AG04450 (cell line): ENCODE measurements at places on chromosomes 11 and 22. TPM values are rescaled to one million over a fixed set of nuclear protein-coding genes. Genes with fewer than 3 reads are reported as not detected.

GRCh38 chr11:66956689-66957290 is 1.4 kb downstream of the PC start:
- DNase-seq: no peak

GRCh38 chr11:9177438-9178091 is 86.2 kb upstream of the SCUBE2 start:
- no peak for DNase-seq

DNA sequence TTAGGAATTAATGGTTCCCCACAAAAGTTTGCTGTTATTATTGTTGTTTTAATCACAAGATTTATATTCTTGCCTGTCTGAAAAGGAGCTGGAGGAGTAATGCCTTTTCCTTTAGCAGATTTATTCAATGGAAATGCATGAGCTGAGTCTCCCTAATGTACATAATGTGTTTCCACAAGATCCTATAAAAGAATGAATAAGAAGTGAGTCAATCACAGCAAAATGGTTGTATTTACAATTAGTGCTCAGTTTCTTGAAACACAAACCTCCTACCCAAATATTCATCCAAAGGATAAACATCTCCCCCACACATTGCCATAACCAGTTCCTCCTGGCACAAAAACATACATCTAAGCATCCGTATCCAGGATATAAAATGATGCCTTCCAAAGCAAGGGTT is 33.3 kb downstream of the ME3 start:
- no peak for DNase-seq

DNA sequence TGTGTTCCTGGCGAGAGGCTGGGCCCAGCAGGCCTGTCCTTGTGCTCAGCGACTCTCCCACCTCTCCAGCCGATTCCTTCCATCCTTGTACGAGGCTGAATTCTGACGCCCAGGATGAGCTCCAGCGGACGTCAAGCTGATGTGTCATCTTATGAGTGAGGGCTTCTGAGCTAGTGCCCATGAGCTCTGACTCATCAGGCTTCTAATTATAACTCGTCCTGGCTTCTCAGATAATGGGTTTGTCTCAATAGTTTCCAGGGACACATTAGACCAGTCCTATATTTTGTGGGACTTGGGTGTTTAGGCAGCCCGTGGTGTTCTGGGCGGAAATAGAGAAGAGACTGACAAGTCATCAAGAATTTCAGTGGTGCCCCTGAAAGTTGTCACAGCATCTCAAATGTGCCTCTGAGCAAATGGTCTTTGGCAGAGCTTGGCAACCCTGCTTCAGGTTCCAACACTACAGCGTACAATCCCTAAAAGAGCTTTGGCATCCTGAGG is 108.2 kb upstream of the CD44 start:
- peak; percentile 64 for DNase-seq

- no peak for DNase-seq
These were observed 258.9 kb downstream of the SWAP70 start for GRCh38 chr11:9922806-9923205.

DNA sequence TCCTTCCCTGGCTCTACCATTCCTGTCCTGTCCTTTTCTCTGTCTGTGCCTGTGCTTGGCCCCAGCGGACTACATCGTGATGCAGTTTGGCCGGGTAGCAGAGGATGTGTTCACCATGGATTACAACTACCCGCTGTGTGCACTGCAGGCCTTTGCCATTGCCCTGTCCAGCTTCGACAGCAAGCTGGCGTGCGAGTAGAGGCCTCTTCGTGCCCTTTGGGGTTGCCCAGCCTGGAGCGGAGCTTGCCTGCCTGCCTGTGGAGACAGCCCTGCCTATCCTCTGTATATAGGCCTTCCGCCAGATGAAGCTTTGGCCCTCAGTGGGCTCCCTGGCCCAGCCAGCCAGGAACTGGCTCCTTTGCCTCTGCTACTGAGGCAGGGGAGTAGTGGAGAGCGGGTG is 20.4 kb downstream of the TUB start:
- DNase-seq: no peak

- DNase-seq: no peak
These were observed 1.4 kb upstream of the TRMT2A start for GRCh38 chr22:20118300-20119020.

GRCh38 chr22:33580310-33580709 is 340.0 kb downstream of the LARGE1 start:
- DNase-seq: no peak

GRCh38 chr22:47446331-47446730 is 683.9 kb downstream of the TBC1D22A start:
- DNase-seq: no peak

The MPEG1 gene
- polyA plus RNA-seq: not detected in 2 replicates

- DNase-seq: no peak
These were observed 55.8 kb downstream of the CLMP start for GRCh38 chr11:123139206-123139605.

The POU2AF3 gene
- polyA plus RNA-seq: 0.11 TPM in 1 of 2 replicates, not detected in the other

GRCh38 chr11:1884303-1884700 is 7.4 kb downstream of the PRR33 start:
- no peak for DNase-seq

GRCh38 chr22:46857885-46858143 is 95.4 kb downstream of the TBC1D22A start:
- no peak for DNase-seq

DNA sequence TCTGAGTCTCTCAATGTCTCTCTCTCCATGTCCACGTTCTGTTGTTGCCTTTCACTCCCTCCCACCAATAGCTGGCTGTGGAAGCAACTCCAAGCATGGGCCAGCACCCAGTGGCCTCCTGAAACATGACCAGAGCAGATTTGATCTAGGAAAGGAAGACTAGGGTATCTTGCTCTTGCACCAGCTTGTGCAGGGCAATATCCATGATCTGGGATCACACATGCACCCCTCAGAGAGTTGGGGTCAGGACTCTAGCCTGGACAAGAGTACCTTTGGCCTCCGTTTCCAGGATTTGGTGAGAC is 34.5 kb upstream of the RIC3 start:
- DNase-seq: no peak

DNA sequence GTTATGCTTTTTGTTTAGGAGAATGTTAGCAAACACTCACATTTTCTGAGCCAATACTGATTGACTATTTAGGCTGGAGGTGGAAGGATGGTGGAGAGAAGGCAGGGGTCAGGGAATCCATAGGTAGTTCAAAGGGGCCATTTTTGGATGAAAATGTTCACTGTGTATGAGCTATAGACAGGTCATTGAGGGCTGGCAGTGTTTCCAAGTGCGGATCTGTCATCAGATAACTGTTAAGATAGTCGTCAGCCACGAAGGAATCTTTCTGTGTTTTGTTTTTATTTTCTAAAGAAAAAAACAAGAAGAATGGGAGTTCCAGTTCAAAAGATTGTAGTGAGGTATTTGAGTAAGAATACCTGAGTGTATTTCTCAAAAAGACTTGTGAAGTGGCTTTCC is 3.1 kb downstream of the KCNJ5 start:
- no peak for DNase-seq

DNA sequence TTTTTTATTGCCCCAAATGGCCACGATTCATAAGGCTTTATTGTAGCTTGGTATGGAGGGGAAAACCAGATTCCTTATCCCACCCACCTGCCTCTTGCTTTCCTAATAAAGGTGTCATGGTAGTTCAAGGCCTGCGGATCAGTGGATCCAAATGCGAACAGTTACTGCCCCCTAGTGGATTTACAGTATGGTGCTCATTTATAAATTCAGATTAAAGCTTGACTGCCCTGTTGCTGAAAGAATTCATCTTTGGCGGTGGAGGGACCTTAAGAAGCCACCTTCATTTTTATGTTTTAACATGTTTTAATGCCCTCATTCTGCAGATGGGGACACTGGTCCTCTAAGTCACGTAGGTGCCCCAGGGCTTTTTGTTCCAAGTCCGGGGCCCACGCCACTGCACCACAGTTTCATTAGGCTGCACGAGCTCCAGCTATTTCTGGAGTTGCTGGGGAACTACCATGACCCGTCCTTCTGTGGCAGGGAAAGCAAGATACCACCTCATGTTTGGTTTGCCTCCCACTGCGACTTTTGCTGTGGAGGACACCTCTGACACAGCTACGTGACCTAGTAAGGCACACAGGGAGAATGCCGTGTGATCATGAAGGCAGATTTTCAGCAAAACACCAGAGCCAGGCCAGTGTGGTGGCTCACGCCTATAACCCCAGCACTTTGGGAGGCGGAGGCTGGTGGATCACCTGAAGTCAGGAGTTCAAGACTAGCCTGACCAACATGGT is 15.6 kb upstream of the INCENP start:
- DNase-seq: no peak

- no peak for DNase-seq
These were observed 40.2 kb downstream of the MICAL3 start for GRCh38 chr22:17984114-17984513.

DNA sequence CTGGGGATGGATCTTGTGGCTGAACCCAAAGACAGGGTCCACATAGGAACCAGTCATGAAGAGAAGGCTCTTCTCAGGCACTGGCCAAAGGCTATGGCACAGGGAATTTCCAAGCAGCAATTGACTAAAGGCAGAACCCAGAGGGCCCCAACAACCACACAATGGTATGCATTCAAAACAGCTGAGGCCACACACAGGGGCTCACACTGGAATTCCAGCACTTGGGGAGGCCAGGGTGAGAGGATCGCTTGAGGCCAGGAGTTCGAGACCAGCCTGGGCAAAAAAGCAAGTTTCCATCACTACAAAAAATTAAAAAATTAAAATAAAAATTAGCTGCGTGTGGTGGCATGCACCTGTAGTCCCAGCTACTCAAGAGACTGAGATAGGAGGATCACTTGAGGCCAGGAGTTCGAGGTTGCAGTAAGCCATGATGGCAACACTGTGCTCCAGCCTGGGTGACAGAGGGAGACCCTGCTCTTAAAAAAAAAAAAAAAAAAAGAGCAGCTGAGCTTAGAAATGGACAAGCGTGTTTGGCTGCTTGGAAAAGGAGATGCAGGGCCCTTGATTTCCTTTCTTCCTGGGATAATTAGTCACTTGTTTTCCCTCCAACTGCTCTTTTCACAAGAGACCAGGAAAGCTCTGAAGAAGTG is 44.6 kb downstream of the MYH9 start:
- DNase-seq: no peak

GRCh38 chr11:117664897-117665296 is 132.1 kb downstream of the DSCAML1 start:
- no peak for DNase-seq

The USP2 gene
- 0.32 and 0.46 TPM in 2 replicates for polyA plus RNA-seq

The ANGPTL5 gene
- not detected in 2 replicates for polyA plus RNA-seq

DNA sequence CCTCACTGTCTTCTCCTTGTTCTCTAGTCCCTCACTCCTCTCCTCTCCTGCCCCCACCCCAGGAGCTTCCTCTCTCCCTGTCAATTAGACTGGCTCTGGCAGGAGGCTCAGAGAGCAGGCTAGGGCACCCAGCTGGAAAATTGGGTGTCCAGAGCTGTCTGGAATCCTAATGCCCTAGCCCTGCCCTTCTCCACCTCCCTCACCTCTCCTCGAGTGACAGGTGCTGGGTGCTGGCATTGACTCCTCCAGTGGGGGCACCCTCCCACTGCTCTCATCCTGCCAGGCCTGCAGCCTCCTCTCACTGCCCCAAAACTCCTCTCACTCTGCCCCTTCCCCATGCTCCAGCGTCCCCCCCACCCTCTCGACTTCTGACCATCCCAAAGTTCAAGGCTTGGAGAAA is 68.9 kb downstream of the CYTH4 start:
- no peak for DNase-seq

GRCh38 chr11:87179621-87180020 is 141.9 kb downstream of the TMEM135 start:
- no peak for DNase-seq

GRCh38 chr11:81496601-81497000 is 1237.1 kb downstream of the FAM181B start:
- DNase-seq: no peak

DNA sequence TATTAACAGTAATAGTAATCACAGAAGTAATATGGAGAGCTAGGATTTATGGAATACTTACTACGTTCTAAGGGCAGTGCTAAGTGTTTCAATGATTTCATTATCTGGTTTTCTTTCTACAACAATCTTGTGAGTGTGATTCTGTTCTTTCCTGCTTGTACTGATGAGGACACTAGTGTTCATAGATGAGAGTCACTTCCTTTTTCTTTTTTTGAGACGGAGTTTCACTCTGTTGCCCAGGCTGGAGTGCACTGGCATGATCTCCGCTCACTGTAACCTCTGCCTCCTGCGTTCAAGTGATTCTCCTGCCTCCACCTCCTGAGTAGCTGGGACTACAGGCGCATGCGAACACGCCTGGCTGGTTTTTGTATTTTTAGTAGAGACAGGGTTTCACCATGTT is 81.4 kb downstream of the DBX1 start:
- no peak for DNase-seq

- no peak for DNase-seq
These were observed 32.2 kb upstream of the CARS1 start for GRCh38 chr11:3089236-3090061.

- DNase-seq: no peak
These were observed 18.6 kb upstream of the TMA7B start for GRCh38 chr22:39941601-39942000.

DNA sequence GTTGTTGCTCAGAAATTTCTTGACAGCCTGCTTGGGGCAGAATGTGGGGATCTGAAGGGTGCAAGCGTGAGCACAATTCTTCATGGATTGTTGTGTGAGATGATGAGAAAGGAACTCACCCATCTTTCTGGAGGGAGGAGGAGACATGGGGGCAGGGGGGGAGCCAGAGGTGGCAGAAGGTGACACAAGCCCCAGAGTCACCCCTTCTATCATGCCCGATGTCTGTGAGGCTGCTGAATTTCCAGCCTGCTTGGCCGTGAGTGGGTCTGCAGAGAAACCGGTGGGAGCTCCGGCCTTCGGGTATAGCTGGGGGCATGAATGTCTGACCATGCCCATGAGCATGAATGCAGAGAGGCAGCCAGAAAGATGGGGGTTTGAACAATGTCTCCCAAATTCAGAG is 870.7 kb downstream of the TBC1D22A start:
- DNase-seq: no peak

- no peak for DNase-seq
These were observed 10.9 kb downstream of the CHADL start for GRCh38 chr22:41229730-41230400.
